Activated CD4-positive, alpha-beta memory T cell treated with anti-CD3 and anti-CD28 coated beads, Interleukin-2, amount 10 ng/mL, durations not matched to agents 7 days and 5 days (primary cell): ENCODE measurements at places on chromosomes 5 and 9. TPM values are rescaled to one million over a fixed set of nuclear protein-coding genes. Genes with fewer than 3 reads are reported as not detected.

The JAKMIP2 gene
- total RNA-seq, result 1.9 TPM

The HRCT1 gene
- total RNA-seq, result not detected

The IL5 gene
- total RNA-seq, result 3.3 TPM

The TRIM36 gene
- total RNA-seq, result 0.45 TPM

The VLDLR gene
- total RNA-seq, result 17.3 TPM
